ENCODE measurements at places on chromosomes 5 and 9.

- DNase-seq: no peak
These were observed 475 bp downstream of the WDR5 start for GRCh38 chr9:134136118-134136995.

- no peak for DNase-seq
These were observed 51.4 kb upstream of the GRHPR start for GRCh38 chr9:37370968-37371563.

DNA sequence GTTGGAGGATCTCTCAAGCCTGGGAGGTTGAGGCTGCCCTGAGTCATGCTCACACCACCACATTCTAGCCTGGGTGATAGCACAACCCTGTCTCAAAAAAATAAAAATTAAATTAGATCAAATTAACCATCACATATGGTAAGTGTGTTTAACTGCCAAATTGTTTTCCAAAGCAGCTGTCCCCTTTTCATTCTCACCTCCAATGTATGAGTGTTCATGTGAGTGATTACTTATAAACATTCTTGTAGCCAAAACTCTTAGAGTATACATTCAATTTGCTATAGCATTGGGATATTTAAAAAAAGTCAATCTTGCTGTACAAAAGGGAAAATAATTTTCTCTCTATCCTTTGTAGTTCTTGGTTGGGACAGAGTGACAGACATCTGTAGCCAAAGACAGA is 53.4 kb upstream of the SNAPC3 start:
- no peak for DNase-seq

- no peak for DNase-seq
These were observed at the start of gene TGFBI for GRCh38 chr5:136028782-136029742. Gene TGFBI, plus strand, starts transcription at chr5:136028988. Its CDS starts 68 bp downstream, at chr5:136029056.

DNA sequence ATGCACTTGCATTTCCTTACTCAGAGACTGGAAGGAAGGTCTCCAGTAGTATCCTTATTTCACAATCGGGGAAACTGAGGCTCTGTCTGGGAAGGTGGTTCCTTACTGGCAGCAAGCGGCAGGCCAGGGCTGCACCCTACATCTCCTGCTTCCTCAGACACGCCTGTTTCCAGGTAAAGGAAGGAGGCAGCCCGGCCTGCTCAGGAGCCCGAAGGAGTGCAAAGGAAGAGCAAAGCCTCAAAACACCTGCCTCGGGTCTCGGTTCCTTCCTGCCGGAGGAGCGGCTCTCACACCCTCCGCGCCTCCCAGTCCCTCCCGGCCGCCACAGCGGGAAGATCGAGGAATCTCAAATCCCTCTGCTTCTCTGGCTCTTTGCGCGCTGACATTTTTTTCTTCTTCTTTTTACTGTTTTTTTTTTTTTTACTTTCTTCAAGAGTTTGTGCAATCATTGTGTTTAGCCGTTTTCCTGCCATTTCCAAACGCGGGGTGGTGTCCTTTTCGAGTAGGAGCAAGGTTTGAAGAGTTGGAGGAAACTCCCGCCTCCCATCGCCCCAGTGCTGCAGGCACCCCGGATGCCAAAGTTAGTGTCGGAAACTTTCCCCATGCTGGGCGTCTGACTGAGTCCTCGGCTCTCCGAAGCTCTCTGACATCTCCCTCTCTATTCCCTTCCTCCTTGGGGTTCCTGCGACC is 1.0 kb downstream of the GGTA1 start:
- no peak for DNase-seq

GRCh38 chr9:89527084-89527483 is 29.2 kb upstream of the SEMA4D start:
- DNase-seq: no peak

DNA sequence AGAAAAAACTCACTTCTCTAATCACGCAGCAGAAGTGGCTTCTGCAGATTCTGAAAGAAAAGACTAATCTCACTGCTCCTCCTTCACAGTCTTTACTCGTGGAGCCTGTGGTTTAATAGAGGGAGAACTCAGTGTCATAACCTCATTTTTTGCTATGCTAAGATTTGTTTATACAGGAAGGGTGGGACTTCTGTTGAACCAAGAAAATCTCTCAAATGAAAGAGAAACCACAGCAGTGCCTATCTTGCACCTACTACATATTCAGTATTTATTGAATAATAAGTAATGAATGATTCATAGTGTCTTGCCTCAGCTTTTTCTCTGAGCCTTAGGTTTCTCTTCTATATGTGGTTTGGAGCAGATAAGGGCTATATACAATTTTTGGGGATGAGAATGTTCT is 136.1 kb upstream of the DMAC1 start:
- DNase-seq: no peak

GRCh38 chr5:82312373-82312856 is 34.3 kb upstream of the RPS23 start:
- peak; percentile 1 for DNase-seq

- no peak for DNase-seq
These were observed 588.4 kb upstream of the COX7C start for GRCh38 chr5:86029308-86029707.

GRCh38 chr5:157915638-157916037 is 56.7 kb upstream of the CLINT1 start:
- no peak for DNase-seq

DNA sequence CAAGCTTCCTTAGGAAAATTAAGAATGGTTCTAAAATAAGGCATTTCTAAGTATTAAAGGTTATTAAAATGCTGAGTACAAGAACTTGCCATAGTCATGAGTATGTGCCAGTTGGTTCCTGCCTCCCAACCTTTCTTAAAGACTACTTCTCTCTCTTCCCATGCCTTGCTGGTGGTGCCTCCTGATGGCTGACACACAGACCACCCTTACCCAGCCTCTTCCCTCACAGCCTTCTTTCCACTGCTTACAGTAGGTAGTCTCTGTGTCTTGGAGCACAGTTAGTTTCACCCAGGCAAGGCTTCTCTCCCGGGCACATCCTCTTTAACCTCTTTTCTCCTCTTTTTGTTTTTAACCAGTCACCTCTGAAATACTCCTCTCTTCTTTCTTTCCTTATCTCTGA is 20.6 kb upstream of the GPR150 start:
- no peak for DNase-seq

GRCh38 chr9:134592018-134592818 is 49.4 kb upstream of the COL5A1 start:
- no peak for DNase-seq

GRCh38 chr5:173753307-173754168 is 134.6 kb upstream of the CPEB4 start:
- no peak for DNase-seq

DNA sequence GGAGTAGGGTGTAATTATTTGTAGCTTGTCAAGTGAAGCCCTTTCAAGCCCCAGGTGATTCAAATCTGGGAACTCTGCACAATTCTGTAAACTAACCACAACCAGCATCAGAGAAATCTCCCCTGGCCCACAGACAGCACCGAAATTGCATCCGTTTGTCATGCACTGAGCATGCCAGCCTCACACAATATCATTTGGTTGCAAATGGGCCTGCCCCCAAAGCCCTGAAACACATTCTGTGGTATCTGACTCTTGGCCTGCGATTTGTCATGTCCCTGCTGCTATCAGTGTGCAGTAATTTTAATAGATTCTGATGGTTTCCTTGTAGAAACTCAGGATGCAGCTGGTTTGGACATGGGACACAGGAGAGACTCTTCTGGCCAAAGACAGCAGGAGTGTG is 35.3 kb downstream of the SNX24 start:
- no peak for DNase-seq

DNA sequence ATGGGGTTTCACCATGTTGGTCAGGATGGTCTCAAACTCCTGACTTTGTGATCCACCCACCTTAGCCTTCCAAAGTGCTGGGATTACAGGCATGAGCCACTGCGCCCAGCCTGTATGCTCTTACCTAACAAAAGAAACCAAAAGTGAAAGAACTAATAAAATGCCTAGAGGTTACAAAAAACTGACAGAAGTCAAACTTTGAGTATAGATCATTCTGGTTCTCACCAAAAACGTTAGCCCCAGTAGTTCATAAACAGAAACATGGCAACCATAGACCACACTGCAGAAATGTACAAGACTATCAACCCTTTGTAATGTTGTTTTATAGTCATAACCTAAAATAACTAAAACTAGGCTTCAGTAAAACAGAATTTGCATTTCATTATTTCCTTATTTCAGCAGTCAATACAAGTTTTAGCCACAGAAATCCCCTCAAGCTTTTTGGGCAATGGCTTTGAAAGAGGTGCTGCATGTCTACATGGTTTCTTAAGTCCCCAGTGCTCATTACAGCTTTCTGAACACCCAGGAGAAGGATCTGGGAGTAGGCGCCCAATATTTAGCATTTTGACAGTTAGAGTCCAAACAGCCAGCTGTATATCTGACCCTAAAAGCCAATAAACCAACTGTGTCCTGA is 72.5 kb downstream of the EPB41L4A start:
- no peak for DNase-seq

- DNase-seq: no peak
These were observed 84.4 kb upstream of the SARDH start for GRCh38 chr9:133822430-133823065.

DNA sequence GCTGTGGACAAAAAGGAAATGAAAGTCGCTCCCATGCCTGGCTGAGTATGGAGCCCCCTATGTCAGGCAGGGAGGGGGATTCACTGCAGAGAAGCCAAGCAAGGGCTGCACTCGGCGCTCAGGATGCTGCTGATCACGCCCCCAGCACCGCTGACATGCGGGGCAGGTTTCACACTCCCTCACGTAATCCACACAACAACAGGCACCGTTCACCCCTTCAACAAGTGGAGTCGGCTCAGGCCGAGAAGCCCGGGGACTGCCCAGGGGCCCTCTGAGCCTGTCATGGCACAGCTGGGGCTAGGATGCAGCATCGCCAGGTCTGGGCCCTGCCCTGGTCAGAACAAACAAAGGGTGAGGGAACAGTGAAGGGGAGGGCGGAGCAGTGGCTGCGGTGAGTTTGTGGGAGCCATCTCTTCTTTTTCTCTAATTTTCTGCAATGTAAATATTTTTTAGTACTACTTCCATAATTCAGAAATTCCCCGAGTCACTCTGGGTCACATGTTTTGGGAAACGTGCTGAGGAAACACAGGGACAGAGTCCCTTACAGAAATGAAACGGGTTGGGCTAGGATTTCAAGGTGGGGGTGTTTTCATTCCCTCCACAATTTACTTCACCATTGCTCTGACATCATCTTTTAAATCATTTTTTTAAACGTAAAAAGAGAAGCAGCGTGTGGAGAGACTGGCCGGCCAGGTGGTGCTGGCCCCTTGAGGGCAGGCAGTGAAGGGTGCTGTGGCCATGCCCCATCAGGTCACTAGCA is 49.8 kb downstream of the PRRT1B start:
- no peak for DNase-seq

GRCh38 chr5:13956471-13956870 is 12.0 kb upstream of the DNAH5 start:
- no peak for DNase-seq

- no peak for DNase-seq
These were observed 89.5 kb downstream of the TLE1 start for GRCh38 chr9:81599837-81600236.

DNA sequence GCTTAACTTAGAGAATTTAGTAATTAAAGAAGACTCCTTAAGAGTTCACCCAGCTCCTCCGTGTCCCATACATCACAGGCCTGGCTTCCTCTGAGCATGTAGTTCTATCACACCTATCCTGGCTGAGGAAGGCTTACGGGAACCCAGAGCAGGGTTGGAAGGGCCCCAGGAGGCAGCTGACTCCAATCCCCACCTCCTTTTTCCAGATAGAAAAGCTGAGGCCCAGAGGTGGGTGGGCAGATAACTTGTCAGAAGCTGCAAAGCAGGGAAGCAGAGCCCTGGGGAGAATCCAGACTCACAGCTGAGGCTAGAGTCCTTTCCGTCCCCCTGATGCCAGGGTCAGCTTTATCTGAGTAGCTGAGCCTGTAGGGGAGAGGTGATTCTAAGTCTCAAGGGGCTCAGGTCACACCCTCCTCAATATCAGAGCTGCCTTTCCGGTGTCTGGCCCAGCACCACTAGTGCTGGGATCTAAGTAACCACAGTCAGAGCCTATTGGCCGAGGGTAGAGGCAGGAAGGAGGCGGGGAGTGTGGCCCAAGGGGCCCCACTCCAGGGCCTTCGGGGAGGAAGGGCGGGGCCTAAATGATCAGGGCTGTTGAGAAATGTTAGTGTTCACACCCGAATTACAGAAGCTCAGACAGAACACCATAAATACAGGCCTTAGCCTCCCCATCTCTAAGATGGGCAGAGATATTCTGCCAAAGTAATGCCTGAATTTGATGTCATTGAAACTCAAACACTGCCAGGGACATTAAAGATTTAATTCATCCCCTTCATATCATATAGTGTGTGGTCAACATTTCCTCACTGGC is 9.9 kb downstream of the CCDC69 start:
- peak; percentile 46 for DNase-seq

DNA sequence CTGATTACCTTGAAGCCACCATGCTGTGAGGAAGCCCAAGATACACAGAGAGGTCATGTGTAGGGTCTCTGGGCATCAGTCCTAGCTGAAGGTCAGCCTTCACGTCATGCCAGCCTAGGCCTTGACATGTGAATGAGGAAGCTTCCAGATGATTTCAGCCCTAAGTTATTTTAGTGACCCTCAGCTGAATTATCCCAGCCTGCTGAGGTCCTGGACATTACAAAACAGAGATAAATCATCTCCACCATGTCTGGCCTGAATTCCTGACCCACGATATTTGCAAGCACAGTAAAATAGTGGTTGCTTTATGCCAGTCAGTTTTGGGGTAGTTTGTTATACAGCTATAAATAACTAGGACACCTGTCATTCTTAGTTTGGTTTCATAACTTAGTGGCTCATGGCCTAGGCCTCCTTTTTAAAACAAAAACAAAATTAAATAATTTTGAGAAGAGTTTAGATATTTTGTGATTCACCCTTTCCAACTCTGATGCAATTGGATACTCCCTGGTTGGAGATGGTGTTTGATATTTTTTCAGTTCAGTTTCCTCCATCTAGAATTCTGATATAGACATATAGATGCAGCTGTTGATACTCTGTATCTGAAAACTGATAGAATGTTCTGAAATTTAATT is 571.3 kb upstream of the CLINT1 start:
- no peak for DNase-seq

DNA sequence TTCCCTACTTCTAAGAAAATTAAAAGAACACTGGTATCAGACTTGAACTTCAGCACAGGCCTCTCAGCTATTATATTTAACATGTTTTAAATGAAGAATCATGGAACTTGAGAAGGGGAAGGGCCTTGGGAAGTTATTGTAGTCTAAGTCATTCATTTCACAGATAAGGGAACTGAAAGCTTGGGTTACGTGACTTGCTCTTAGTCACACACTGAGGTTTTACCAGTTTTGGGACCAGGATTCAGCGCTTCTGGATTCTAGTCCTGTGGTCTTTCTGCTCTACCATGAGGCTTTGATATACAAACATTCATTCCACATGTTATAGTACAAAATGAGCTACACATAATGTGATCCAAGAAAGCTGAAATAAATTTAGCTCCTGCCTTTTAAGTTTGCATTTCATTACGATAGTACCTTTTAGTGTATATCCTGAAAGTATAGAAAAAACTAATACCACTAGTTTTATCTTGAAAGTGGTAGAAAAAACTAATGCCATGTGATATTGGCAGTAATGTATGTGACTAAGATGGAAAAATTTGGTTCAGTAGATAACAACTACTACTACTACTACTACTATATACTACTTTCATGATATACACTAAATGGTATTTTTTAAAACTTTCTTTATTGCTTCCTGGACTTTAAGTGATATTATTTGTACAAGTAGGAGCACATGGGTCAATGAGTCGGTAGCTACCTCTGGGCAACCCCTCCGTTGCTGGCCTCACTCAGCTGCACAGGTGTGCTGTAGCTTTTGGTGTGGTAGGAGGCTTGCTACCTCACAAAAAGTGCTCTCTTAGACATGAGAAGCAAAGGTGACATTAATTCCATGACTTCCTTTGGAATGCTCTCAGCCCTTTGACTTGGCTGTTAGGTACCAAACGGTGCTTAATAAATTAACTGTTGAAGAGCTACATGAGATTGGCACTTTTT is 40.7 kb downstream of the F2RL2 start:
- DNase-seq: no peak

Measured in stimulated activated CD4-positive, alpha-beta T cell treated with anti-CD3 and anti-CD28 coated beads, TNF-alpha, amount 100 ng/mL, for 4 hours (primary cell).